Stimulated activated CD4-positive, alpha-beta T cell treated with anti-CD3 and anti-CD28 coated beads, Interleukin-4, amount 100 ng/mL, for 24 hours (primary cell): ENCODE measurements at places on chromosomes 2 and 18.

- DNase-seq = no peak
Observed at GRCh38 chr2:140359056-140359771, 1579.0 kb upstream of the NXPH2 start.

- DNase-seq = no peak
Observed at GRCh38 chr18:68817584-68817983, 19.7 kb downstream of the CCDC102B start.

GRCh38 chr18:39655341-39655740, 2089.7 kb upstream of the CELF4 start:
- no peak for DNase-seq

GRCh38 chr2:122150524-122151280, 395.3 kb downstream of the TSN start:
- DNase-seq = no peak

DNA sequence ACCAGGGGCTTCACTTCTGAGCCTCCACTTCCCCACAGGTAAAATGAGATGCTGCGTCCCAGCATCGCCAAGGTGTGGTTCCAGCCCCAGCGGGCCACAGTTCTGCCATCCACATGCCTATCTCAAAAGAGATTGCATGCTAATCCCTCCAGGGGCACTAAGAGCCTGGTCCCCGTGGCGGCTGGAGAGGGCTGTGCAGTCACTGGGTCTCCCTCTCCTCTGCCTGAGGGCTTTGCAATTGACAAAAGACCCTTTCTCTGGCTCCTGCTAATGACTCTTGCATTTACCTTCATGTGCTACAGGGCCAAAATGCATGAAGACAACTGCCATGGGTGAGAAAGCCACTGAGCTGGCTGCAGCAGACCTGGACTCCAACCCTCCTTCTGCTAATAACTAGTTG, 18.5 kb downstream of the ZBTB7C start:
- no peak for DNase-seq
